Midbrain (tissue), 1 donor: ENCODE measurements at places on chromosomes 12 and 14.
A peak's percentile ranks its signal among the peaks of the same experiment; 100 is the strongest.

GRCh38 chr14:94394581-94395207 lies 6.3 kb upstream of the SERPINA1 start:
- DNase-seq = peak; percentile 10

DNA sequence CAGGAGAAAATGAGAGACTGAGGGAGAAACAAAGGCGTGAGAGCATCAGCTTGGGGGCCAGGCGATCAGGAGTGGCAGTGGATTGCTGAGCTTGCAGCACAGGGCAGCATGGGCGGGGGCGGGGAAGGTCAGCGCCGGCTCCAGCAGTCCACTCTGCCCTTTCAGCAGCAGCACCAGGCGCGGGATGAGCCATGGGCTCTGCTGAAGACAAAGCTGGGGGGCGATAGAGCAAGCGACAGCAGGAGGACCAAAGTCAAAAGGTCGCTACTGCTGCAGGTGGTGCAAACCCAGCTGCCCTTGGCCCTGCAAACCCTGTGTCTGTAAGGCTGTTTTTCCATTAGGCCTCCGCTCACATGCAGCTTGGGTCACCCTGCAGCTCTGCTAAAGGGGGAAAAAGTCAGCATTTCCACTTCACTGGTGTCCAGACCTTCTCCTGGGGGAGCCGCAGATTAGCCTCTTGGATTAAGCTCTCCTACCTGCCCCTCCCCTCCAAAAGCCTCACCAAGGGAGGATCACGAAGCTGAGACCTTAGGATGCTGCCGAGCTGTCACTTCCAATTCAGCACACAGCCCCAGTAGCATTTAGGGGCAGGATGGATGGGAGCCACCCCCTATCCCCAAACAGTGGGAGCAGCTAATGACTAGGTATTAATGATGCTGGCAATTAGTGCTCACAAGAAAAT lies 204.8 kb downstream of the DPF3 start:
- no peak for DNase-seq

DNA sequence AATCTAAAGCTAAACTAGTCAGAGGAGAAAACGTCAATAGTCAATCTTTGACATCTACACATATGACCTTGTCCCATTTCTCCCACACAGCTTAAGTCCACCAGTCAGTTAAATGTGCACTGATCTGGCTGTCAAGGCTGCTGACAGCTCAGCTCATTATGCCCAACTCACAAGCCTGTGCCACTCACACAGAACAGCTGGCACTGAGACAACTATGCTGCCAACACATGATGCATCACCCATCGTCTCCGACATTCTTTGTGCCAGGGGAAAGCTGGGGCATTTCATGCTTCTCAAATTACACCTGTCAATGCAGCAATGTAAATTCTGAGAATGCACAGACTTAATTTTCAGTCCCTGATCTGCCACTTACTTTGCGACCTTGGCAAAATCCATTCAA lies 25.3 kb downstream of the GNS start:
- DNase-seq = peak; percentile 27

GRCh38 chr12:48779869-48780268 lies 9.0 kb downstream of the ADCY6 start:
- no peak for DNase-seq

- DNase-seq = no peak
These were observed 98.9 kb downstream of the LRRC74A start for GRCh38 chr14:76925097-76925441.

DNA sequence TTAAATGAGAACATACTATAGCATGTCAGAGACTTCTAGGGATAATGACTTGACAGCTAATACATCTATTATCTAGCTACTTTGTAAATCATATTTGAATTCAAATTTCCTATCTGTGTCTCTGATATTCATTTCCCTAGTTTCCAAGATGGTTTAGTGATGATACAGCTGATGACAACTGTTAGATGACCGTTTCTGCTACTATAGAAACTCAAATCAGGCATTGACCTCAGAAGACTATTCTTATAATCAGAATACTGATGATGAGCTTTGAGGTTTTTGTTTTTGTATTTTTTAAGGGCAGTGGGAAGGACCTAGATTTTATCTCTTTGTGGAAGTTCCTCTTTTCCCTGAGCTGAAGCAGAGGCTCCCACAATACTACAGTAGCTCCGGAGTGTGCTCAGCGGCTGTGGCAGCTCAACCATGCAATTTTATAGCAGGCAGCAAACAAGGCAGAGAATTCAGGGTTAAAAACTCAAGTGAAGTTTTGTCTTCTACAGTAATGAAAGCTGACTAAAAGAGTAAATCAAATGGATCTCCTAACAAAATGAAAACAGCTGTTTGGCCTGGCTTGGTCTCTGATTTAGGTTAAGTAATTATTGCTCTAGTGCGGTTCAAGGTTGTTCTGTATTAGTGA lies 145.1 kb downstream of the SLC25A21 start:
- DNase-seq = no peak

GRCh38 chr12:110688446-110689280 lies at the start of gene HVCN1:
Gene HVCN1 (minus strand): TSS chr12:110689115. CDS start chr12:110683245, 5,870 bp downstream.
- DNase-seq = peak; percentile 5

DNA sequence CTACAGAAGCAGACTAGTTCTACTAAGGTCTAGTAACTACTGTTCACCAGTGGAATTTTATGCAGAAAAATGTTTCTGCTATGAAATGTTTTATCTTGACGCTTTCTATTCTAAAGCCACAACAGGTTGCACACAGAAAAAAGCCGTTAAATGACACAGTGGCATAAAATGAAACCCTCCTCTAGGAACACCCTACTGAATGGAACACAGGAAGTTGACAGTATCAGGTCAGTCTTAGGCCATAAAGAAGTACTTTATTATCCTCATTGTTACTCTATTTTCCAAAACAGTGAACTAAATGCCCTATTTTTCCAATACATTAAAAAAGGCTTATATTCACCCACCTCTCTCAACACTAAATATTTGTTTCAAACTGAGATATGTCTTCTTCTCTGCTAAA lies 21.9 kb downstream of the EPS8 start:
- no peak for DNase-seq

GRCh38 chr14:100755649-100756048 lies 29.0 kb downstream of the DLK1 start:
- DNase-seq = no peak

GRCh38 chr14:26389646-26390508 lies 208.0 kb downstream of the NOVA1 start:
- no peak for DNase-seq

- no peak for DNase-seq
These were observed 417.6 kb downstream of the PCNX1 start for GRCh38 chr14:71324767-71325272.

GRCh38 chr12:132194556-132194955 lies 50.3 kb downstream of the NOC4L start:
- DNase-seq = no peak

GRCh38 chr14:106417224-106418049 lies 891.1 kb downstream of the TMEM121 start:
- DNase-seq = no peak

DNA sequence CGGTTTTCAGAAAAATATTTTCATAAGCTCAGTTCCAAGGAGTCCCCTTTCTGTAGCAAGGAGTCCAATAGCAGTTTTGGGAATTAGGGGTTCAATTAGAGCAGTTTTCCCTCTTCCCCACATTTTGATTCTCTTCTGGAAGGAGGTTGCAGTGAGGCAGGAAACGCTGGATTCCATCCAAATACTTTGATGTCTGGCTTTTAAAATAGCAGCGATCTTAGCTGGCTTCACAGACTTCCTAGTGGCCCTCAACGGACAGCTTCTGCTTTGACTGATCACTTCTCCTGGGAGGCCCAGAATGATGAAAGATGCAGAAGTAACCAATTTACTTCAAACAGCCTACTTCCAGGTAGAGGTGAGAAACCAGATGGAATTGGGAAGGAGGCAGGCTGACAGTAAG lies 63.1 kb downstream of the C12orf75 start:
- DNase-seq = no peak

- no peak for DNase-seq
These were observed 749 bp downstream of the AKAP3 start for GRCh38 chr12:4648104-4648500.

GRCh38 chr14:59244581-59244980 lies 56.1 kb downstream of the DAAM1 start:
- no peak for DNase-seq

DNA sequence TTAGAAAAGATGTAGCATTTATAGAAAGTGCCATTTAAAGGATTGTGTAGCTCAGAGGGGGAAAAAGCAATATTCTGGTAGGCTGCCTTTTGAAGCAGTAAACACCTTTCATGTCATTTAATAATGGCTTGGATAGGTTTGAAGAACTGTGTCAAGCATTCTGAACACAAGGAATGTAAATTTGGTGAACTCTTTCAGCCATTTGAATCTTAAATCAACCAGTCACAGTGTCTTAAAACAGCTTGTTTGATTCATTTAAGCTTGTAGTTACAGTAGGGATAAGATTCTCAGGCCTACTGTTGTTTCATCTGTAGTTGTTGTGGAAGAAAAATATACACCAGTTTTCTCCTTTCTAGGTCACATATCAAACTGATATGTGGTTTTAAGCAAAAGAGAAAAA lies 299.4 kb upstream of the NOVA1 start:
- no peak for DNase-seq

DNA sequence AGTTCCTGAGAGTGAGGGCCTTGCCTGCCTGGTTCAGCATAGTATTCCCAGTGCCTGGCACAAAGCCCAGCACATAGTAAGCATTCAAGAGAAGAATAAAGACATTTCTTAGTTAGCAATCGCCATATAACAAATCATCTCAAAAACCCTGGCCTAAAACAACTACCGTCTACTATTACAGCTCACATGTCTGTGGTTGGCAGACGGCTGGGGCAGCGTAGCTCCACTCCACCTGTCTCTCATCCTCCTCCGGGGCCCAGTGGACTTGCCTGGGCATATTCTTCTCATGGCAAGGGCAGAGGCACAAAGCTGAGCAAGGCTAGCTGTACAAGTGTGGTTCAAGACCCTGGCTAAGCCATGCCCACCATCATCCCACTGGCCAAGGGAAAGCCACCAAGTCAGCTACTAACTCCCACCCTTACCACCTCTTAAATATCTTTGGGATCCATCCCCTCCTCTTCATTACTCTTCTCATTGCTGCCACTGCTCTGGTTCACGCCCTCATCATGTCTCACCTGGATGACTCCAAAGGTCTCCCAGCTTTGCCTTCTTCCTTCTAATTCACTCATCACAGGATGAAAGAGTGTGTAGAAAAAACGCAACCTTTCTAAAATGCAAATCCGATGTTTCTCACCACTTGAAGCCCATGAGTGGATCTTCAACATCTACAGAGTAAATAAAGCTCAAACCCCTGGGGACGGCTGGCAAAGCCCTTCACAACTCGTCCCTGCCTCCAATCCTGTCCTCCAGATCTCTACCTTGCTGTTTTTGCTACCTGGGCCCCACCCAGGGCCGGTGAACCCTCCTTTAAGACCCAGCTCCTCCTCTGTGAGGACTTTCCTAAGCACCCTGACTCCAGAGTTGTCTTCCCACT lies 10.4 kb downstream of the TMEM229B start:
- no peak for DNase-seq

DNA sequence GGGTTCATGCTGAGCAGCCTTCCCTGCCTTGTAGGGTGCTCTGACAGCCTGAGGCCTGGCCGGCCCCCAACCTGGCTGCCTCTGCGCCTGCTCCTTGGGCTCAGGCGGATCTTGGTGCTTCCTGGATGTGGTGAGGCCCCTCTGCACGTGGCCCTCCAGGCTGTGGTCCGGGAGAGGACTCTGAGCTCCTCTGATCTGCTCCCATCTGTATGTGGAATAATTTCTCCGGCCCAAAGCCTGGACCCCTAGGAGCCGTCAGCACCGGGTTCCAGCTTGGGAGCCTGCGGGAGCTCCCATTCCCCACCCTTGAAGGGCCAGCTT lies 21.3 kb upstream of the EIF2B2 start:
- DNase-seq = no peak

DNA sequence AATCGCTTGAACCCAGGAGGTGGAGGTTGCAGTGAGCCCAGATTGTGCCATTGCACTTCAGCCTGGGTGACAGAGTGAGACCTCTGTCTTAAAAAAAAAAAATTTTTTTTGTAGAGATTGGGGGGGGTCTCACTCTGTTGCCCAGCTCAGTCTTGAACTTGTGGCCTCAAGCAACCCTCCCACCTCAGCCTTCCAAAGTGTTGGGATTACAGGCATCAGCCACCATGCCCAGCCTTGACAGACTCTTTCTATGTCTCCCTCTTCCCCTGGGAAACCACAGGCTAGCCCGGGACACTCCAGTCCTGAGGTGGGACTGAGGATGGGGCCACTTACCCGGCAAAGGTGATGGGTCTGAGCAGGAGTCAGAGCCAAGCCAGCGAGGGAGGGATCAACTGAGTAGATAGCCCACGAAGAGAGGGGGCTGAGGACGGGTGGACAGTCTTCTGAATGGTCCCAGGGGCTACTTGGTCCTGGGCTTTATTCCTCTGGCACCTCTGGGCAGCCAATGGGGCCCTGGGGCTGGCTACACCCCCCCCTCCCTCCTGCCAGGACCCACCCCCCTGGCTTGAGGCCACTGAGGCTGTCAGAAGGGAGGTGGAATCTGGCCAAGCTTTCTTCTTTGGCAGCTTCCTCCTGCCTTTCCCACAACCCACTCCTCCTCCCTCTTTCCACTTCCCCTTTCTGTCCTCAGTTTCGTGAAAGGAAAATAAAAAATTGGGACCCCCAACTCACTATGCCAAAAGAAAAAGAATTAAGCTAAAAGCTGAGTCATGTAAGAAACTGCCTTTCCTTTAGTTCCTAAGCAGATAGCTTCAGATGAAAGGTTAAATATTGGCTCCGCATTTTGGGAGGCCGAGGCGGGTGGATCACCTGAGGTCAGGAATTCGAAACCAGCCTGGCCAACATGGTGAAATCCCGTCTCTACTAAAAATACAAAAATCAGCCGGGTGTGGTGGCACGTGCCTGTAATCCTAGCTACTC lies at the start of gene SDS:
SDS (minus strand) TSS at position 453 of the 981 bp plus-strand sequence. CDS start 4,179 bp downstream, outside the sequence.
- DNase-seq = peak; percentile 81

DNA sequence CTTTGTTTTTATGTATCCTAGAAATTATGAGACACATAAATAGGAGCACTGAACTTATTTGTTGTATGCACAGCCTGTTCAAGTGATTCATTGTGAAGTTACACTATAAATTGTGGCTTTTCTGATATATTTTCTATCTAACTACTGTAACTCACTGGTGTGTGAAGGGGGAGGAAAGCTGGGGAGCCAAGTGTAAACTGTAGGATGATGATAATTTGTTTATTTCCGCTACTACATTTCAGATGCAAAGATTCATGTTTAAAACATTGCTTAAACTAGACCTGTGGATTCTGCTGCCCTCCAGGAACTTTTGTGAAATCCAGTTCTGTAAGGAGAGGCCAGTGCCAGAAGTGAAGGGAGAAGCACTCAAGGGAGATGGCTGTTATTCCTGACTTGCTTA lies 3.3 kb downstream of the TMTC2 start:
- DNase-seq = no peak

GRCh38 chr14:93957751-93958566 lies 18.4 kb downstream of the ASB2 start:
- no peak for DNase-seq

- DNase-seq = no peak
These were observed 17.0 kb downstream of the PPP1R1A start for GRCh38 chr12:54571193-54572188.

GRCh38 chr12:120483621-120484020 lies 12.3 kb upstream of the DYNLL1 start:
- no peak for DNase-seq

DNA sequence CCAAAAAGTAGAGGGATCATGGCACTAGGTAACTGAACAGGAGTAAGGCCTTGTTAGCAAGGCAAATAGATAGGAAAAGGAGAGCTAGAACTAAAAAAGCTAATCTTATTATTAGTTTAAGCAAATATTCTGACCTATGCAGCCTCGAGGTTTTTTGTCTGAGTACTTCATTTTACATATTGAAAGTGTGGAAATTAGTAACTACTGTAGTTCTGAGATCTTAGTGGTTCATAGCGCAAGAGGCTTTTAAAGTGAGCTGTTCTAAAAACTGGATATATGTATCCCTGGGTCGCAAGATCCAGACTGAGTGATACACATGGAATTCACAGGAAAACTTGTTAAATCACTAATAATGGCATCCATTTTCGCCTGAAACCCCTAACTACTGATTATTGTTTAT lies 411.0 kb upstream of the SOX5 start:
- DNase-seq = no peak
